ENCODE measurements at places on chromosomes 12 and 14. TPM values are rescaled to one million over a fixed set of nuclear protein-coding genes. Genes with fewer than 3 reads are reported as not detected.

GRCh38 chr12:26798640-26799039 lies 34.4 kb downstream of the ITPR2 start:
- no peak for DNase-seq

GRCh38 chr12:113247123-113248050 lies 26.1 kb downstream of the TPCN1 start:
- DNase-seq, result no peak

DNA sequence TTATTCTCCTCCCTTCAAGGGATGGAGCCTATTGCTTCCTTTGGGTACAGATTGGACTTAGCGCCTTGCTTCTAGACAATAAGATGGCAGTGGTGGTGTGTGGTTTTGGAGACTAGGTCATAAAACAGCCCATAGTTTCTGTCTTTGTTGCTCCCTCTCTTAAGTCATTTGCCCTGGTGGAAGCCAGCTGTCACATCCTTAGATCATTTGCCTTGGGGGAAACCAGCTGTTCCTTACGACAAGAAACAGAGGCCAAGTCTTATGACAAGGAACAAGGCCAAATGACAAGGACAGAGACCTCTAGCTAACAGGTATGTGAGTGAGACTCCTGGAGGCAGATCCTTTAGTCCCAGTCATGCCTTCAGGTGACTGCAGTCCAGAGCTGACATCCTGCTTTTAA lies 9.2 kb upstream of the PALS1 start:
- no peak for DNase-seq

DNA sequence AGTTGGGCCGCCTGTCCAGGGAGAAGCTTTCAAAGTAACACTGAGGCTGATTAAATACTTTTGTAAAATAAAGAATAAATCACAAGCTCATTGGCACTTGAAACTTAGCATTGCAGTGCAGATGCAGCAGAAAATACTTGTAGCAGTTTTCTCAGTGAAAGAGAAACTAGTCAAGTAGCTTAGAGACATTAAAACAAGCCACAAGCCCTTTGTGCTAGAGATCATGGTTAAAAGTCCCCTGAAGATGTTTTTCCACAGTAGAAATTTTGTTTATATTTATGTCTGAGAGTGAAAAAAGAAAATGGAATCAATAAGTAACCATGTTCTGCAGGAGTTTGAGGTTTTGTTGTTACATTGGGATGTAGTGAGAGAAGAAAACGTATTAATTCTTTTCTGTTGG lies 5.9 kb downstream of the PSEN1 start:
- DNase-seq, result no peak

DNA sequence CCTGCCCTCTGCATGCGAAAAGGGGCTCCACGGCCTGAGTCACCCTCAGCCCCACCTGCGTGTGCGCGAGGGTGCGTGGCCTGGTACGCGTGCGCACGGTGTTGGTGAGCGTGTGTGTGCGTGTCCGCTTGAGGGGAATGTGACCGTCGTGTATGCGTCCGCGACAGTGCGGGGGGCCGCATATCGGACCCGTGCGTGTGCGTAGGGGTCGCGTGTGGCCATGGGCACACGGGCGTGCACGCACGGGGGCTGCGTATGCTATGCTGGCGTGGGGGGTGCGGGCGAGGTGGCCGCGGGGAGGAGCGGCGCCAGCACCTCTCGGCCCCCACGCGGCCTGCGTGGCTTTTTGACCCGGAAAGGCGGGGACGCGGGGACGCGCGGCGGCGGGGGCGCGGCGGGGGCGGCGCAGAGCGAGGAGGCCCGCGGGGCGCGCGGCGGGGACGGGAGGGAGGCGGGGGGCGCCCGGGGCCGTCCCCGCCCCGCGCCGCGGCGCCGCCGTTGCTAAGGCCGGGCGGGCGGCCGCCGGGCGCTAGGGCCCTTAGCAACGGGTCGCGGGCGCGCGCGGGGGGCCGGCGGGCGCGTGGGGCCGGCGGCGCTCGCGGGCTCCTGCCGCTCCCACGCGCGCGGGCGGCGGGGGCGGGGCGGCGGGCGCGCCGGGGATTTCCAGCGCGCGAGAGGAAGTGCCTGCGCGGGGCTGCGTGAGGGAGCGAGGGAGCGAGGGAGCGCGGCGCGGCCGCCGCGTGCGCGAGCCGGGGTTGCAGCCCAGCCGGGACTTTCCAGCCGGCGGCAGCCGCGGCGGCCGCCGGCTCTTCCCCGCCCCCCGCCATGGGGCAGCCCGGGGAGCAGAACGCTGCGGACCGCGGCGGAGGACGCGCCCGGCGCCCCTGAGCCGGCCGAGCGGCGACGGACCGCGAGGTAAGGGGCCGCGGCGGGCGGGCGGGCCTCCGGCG lies at the start of gene TRAF3:
Gene TRAF3 (plus strand): TSS at position 689 of the 950 bp plus-strand sequence. CDS start 92,753 bp downstream, outside the sequence.
- DNase-seq, result peak; percentile 88

DNA sequence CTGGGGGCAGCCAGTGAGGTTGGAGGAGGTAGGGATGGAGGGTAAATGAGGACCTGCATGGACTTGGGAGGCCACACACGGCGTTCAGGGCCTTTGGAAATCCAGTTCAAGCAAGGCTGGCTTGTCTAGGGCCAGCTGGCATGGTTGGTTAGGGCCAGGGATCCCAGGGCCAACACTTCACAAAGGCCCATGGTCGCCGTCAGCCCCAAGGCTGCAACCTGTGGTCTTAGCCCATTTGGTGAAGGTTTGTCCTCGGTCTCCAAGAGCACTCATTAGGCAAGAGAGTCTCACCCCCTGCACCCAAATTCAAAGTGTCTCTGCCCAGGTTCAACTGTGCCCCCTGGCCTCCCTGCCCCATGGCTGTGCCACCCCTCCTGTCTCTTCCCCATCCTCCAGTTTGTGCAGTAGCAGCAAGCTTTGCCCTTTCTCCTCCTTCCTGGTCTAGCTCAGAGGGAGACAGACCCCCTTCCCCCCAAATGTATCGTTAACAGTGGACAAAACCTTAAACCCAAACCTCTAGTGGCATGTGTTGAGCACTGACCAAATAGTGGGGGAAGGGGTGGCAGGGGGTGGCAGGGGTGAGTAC lies 94.1 kb downstream of the NINJ2 start:
- no peak for DNase-seq

- DNase-seq, result peak; percentile 82
Measured at GRCh38 chr12:56258068-56258819, at the start of gene ANKRD52. ANKRD52 (minus strand) TSS chr12:56258384; CDS start chr12:56258269, 115 bp downstream.

GRCh38 chr12:127664901-127665300 lies 602.1 kb upstream of the TMEM132C start:
- DNase-seq, result no peak

- no peak for DNase-seq
Measured at GRCh38 chr12:108972358-108972757, 48.5 kb downstream of the SVOP start.

GRCh38 chr12:100830003-100830795 lies 35.6 kb downstream of the ANO4 start:
- no peak for DNase-seq

DNA sequence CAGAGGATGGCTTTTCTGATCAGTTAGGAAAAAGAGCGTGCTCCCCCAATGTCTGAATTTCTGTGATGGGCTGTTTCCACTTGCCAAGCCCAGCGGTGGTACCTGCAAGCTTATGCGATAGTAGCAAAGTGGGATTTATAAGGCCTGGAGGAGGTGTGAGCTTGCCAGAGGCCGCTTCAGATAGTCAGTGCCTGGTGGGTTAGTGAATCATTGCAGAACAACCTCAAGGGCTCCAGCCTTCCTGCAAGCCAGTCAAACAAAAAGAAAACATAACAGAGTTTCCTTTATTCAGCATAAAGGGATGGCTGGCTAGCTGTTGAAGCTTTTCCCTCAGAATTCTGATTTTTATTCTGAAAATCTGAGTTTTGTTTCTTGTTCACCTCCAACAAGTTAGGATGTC lies 7.6 kb upstream of the BMP4 start:
- DNase-seq, result no peak

- DNase-seq, result no peak
Measured at GRCh38 chr12:93805736-93806141, 128.6 kb downstream of the CRADD start.

- peak; percentile 35 for DNase-seq
Measured at GRCh38 chr12:121712190-121712460, 427 bp upstream of the TMEM120B start.

DNA sequence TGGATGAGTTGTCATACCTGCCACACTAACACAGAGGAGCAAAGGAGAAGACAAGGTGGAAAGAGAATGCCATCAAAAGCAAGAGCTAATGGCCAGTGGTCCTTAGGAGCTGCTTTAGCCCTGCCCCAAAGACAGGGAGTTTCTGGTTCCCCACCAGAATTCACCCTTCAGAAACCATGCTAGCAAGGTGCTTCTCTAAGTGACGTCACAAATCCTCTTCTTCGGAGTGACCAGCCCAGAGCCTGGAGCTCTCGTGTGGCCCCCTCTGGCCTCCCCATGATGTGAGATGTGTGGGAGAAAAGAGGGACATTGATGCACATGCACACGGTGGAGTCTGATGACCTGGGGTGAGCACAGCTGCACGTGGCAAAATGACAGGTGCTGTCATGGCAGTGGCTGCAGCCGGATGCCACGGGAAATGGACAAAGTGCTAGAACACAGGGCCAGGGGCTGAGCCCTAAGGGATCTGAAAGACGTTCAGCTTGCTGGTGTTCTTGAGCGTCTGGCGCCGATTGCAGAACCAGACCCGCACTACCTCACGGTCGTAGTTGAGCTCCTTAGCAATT lies 16.9 kb upstream of the TFCP2 start:
- no peak for DNase-seq

DNA sequence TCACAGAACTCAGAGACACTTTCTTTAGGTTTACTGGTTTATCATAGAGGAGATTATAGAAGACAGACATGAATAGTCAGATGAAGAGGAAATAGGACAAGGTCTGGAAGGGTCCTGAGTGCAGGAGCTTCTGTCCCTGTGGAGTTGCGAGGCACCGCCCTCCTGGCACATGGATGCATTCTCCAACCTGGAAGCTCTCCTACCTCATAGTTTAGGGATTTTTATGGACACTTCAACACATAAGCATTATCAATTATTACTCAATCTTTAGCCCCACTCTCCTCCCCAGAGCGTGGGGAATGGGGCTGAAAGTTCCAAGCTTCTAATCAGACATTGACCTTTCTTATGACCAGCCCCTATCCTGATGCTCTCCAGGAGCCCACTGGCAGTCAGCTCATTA lies 12.6 kb upstream of the KRT7 start:
- no peak for DNase-seq

GRCh38 chr14:60656686-60657455 lies 7.6 kb upstream of the SIX1 start:
- peak; percentile 36 for DNase-seq

DNA sequence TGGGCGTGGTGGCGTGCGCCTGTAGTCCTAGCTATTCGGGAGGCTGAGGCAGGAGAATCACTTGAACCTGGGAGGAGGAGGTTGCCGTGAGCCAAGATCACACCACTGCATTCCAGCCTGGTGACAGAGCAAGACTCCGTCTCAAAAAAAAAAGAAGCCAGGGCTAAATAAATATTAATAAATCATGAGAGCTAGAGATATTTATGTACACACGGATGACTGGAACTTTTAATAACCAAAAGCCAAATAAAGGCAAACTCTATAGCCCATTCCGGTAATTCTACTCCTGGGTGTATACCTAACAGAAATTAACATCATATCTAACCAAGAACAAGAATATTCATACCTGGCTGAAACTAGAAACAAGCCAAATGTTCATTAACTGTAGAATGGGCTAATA lies 7.7 kb upstream of the TRAFD1 start:
- no peak for DNase-seq

DNA sequence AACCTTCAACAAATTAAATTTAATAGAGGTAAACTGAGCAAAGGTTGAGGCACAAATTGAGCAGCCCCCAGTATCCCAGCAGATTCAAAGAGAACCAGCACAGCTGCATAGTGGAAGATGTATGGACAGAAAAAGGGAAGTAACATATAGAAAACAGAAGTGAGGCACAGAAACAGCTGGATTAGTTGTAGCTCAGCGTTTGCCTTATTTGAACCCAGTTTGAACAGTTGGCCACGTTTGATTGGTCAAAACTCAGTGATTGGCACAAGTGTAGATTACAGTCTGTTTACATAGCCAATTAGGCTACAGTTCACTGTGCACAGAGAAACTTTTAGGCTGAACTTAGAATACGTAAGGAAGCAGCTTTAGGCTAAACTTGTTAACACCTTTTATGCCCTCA lies 315.5 kb downstream of the RMST start:
- no peak for DNase-seq

DNA sequence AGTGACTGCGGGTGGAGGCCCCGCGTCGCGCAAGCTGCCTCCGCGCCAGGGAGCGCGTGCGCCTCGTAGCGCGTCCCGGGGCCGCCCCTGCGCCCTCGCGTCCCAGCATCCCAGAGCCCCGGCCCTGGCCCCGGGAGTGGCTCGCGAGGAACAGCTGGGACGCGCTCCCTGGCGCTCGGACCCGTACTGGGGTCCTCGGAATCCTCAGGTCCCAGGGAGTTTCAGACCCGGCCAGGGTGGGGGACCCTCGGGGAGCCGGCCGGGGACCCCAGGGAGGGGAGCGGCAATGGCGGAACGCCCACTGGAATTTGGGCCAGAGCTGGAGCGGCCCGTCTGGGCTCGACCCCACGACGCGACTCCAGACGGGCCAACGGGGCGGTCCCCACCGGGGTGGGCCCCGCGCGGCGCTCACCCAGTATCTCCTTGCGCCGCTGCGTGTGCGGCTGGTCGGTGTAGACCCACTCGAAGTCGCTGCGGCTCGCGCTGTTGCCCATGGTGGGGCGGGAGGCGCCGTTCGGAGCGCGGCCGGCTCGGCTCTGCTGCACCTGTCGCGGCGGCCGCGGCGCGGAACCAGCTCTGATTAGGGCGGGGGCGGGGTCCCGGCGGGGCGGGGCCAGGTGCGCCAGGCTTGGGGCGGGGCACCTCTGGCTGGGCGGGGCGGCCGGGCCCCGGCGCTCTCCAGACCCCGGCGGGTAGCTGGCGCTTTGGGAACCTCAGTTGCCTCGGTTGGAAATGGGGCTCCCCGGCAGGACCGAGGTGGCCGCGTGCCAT lies at the start of gene DEGS2:
Gene DEGS2 (minus strand): TSS at position 552 of the 771 bp plus-strand sequence. CDS start 58 bp downstream, at position 494.
- DNase-seq, result peak; percentile 71

DNA sequence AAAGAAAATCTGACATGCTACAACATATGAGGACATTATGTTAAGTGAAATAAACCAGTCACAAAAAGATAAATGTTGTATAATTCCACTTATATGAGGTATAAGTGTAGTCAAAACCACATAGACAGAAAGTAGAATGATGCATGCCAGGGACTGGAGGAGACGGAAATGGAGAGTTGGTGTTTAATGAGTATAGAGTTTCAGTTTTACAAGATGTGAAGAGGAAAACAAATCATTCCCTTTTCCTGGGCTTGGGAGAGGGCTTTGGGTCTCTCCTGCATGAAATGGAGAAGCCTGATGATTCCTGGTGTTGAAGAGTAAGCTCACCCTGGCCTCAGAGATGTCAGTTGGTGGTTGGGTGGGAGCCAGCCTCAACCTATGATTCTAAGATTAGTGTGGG lies 158.4 kb upstream of the PLXNC1 start:
- DNase-seq, result no peak

Gene CDKN1B
- 52.8 TPM for total RNA-seq

Gene PYGL
- 0.71 TPM for total RNA-seq

Gene SOX5
- 0.69 TPM for total RNA-seq

Gene NR1H4
- not detected for total RNA-seq

Gene CISTR
- not detected for total RNA-seq

Gene OR6C2
- total RNA-seq, result not detected

Gene TAS2R9
- not detected for total RNA-seq

Measured in activated CD4-positive, alpha-beta memory T cell treated with anti-CD3 and anti-CD28 coated beads for 36 hours (primary cell).